AG04449 (cell line): ENCODE measurements at places on chromosomes 2 and 18.

DNA sequence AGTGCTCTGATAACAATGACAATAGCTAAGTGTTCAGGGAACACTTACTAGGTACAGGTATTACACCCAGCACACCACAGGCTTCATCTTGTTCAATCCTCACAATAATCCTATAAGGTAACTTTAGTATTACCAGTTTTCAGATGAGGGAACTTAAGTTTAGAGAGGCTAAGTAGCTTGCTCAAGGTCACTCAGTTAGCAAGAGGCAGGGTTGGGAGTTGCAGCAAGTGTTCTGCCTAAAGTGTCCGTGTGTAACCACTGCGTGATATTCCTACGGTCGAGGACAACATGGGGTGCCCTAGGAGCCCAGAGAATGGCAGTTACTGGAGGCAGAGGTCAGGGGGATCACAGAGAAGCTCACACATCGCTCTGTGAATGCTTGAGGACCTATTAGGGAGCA lies 30.2 kb upstream of the EGR4 start:
- no peak for DNase-seq

- no peak for DNase-seq
These were observed 204.7 kb downstream of the TGIF1 start for GRCh38 chr18:3654442-3655253.

DNA sequence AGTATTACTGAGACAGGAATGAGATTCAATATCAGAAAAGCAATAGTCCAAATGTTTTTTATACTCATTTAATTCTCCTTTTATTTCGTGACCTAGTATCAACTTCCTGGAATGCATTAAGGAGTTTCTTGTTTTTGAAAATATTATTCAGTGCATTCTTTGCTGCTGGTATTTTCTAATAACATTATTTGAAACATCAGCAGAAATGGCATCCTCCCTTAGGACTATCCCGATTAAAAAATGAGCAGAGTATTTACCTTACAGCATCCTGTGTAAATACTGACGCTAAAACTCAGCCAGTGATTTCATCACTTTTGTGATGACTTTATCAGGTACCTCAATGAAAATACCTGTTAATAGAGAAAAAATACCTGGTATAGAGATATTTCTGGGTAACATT lies 16.3 kb downstream of the COL4A3 start:
- DNase-seq: no peak

GRCh38 chr2:219569041-219569440 lies 2.3 kb downstream of the OBSL1 start:
- DNase-seq: no peak

- no peak for DNase-seq
These were observed 20.0 kb downstream of the ACVR1 start for GRCh38 chr2:157856187-157856515.

GRCh38 chr2:11864724-11865123 lies 118.3 kb downstream of the LPIN1 start:
- DNase-seq: no peak

- no peak for DNase-seq
These were observed 70.0 kb downstream of the ACKR3 start for GRCh38 chr2:236639461-236640235.

GRCh38 chr18:49626842-49627467 lies 65.1 kb downstream of the LIPG start:
- no peak for DNase-seq

- no peak for DNase-seq
These were observed 1.4 kb downstream of the ALMS1 start for GRCh38 chr2:73386894-73387636.

GRCh38 chr2:104965900-104966299 lies 72.0 kb upstream of the MRPS9 start:
- DNase-seq: no peak

DNA sequence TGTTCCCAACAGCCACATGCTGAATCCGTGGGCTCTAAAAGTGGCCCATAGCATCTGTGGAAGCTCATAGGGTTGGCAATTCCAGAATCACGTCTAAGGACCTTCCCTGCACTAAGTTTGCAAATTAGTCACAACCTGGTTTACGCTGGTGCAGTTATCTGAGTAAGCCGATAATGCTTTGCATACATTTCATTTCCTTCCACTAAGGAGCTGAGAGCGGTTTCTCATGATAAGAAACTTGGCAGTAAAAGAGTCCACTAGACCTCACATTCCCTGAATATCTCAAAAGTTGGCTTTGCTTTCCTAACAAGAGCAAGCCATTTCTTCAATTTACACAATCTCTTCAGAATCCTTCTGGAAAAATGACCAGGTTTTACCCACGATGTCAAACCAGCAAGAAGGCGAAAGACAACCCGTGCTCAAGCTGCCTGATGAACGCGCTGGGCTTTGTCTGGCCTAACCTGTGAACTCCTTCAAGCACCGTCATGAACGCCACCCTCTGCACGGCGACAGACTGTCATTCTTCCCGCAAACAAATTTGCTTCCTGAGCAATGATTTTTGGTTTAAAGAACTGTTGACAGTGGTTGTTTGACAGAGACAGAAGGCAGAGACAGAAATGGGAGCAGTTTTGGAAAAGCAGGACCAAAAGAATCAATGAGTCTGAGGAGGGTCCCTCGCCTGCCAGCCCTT lies 73.0 kb upstream of the COPS8 start:
- DNase-seq: peak; percentile 1

DNA sequence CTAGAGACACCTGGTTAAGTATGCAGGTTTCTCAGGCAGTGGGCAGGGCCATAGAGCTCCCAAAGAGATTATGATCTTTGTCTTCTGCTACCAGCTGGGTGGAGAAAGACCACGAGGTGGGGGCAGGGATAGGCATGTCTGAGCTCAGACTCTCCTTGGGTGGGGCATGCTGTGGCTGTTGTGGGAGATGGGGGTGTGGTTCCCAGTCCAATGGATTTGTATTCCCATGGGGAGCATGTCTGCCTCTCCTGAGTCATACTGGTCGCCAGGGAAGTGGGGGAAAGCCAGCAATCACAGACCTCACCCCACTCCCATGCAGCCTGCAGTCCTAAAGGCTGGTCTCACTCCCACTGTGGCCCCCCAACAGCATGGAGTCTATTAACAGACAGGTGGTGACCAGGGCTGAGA lies 31.4 kb upstream of the RHOB start:
- DNase-seq: no peak

DNA sequence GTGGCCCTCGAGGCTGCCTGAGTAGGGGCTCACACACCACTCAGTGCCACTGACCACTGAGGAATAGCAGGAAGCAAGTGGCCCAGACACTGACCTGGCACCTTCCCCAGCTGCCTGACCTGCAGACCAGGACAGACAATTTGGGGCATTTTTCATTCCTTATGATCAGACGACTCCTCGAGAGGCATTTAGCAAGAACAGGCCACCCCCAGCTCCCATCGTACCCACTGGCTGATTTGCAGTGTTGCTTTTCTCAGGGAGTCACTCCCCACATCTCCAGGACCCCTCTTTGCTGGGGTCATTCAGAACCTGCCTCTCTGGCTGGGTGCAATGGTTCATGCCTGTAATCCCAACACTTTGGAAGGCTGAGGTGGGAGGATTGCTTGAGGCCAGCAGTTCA lies 185.7 kb downstream of the HAUS1 start:
- DNase-seq: no peak

DNA sequence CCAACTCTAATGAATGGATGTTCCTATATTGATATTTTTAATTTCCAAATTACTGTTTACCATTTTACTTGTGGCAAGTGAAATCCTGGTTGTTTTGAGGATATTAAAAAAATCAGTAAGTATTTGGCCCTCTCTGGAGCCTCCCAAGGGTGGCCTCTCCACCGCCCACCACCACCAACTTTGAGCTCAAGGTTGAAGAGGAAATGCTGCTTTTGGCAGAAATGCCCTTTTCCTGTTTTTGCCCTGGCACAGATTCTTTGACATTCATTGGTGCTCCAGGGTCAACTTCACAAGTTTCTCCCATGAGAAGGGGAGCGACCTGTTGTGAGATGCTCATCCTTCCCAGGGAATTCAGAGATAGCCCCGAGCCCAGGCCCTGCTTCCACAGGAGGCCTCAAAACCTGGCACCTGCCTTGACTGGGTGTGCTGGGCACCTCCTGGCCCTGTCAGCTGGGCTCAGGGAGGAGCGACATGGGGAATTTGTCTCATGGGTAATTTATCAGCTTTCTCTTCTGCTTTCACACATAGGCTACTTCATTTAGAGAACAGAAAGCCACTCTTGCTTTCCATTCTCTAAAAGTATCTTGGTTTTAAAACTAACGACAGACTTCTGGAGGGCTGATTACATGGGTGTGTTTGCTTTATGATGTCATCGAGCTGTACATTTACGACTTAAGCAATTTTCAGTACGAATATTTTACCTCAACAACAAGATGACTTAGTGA lies 6.9 kb downstream of the CD8A start:
- no peak for DNase-seq

GRCh38 chr2:129301431-129301913 lies 678.0 kb upstream of the RAB6C start:
- no peak for DNase-seq
